ENCODE measurements at places on chromosomes 2 and 18.

GRCh38 chr2:53969968-53970723 is 647 bp downstream of the PSME4 start:
- no peak for DNase-seq

- no peak for DNase-seq
Measured at GRCh38 chr2:67446491-67446911, 49.4 kb downstream of the ETAA1 start.

- no peak for DNase-seq
Measured at GRCh38 chr2:130820279-130820861, 16.3 kb upstream of the ARHGEF4 start.

DNA sequence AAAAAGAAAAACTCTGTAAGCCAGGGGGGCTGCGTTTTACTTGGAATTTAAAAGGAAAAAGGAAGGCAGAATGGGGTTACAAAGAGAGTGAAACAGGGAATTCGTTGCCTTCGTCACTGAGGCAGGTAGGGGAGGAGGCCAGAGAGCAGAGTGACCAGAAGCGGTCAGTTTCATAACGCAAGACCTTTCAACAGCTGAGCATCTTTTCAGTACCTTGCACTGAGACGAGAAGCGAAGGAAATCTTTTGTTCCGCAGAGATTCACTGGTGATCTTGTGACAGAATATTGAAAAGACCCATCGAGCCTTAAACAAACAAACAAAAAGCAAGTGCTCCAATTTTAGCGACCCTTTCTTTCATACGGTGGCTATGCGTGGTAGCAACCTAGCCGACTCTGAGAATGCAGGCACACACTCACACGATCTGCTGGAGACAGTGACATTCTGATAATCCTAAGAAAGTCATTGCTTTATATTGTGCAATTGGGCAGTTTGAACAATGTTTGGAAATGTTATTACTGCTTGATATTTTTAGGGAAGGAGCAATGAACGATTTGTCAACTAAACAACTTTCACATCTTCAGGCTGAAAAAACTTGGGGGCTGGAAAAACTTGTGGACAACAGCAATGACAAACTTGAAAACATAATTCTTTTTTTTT is 93.8 kb upstream of the ODC1 start:
- DNase-seq = no peak

- no peak for DNase-seq
Measured at GRCh38 chr2:221102896-221103688, 469.0 kb downstream of the EPHA4 start.

DNA sequence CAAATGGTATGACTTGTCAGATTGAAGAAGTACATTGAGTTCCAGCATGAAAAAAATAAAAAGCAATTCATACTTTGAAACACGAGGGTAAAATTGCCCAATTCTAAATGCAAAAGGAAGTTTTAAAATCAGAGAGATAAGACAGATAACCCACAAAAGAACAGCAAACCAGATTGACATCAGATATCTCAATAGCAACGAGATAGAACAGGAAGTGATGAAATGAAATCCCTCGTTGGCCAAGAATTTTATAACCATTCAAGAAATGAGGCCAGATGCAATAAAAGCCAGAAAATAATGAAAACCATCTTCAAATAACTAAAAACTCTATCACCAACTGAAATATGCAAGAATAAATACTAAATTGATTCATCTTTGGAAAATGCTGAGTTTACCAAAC is 172.8 kb downstream of the CD226 start:
- no peak for DNase-seq

GRCh38 chr2:97992836-97993825 is 2.6 kb downstream of the TMEM131 start:
- no peak for DNase-seq

GRCh38 chr2:177396703-177397460 is 4.3 kb downstream of the AGPS start:
- no peak for DNase-seq

DNA sequence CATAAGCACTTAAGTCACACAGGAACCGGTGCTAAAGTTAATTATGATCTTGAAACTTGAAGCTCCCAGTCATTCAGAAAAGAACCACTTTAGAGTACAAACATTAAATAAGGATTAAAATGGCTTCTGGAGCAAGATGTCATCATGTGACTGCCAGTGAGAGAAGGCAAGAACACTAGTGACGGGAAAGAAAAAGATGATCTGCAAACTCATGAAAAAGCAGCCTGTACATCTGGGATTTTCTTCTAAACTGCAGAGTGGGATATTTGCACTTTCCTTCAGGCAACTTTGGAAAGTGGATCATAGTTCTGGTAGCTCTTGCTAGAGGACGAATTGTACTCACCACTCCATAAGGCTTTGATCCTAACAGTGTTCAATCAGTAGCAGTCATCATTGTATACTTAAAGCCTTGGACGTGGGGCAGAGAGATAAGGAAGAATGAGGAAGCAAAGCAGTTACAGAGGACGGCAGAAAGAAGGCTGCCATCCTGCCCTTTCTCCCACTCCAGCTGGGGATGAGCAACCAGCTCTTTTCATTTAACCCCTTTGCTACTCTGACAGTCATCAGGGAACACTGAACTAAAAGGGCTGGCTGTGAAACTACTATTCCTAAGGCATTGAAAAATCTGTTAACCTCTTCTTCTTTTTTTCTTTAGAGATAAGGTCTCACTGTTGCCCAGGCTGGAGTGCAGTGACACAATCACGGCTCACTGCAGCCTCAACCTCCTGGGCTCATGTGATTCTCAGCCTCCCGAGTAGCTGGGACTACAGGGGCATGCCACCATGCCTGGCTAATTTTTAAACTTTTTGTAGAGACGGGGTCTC is 18.1 kb downstream of the ABHD3 start:
- no peak for DNase-seq

DNA sequence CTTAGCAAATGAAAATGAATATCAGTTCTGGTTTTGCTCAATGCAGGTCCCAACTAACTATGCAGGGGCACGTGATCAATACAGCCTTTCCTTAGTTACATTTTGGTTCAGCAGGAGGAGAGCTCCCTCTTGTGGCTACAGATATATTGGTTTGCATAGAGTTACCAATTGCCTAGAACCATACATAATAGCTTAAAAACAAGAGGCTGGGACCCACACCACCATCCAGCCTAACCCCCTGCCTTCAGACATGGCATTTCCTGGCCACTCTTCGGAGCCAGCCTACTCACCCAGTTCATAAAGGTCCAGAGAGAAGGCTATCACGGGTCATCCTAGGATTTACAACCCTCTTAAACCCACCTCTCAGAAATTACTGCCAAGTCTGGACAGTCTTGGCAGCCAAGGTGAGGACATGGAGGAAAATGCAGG is 10.5 kb downstream of the CCDC93 start:
- DNase-seq = no peak

- DNase-seq = no peak
Measured at GRCh38 chr2:79447463-79447862, 65.4 kb upstream of the CTNNA2 start.

DNA sequence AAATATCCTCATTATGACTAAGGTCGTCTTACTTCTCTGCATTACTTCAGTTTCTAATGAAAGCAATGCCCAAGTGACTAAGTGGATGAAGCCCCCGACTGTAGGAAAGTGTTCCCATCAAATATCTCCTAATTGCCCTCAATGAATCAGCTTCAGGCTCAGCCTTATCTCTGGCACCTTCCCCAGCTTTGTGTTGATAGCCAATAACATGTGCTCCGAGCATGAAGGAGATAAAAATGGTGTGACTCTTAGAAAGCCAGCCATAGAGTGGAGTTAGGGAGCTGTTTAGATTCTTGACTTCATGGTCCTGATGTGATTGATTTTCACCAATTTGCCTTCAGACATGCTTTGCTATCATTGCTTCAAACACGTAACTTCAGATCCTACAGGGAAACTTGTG is 339.2 kb upstream of the NRP2 start:
- DNase-seq = no peak

GRCh38 chr2:146246736-146247523 is 1597.9 kb upstream of the ACVR2A start:
- no peak for DNase-seq

GRCh38 chr18:2982452-2983269 is 30.3 kb downstream of the LPIN2 start:
- DNase-seq = no peak

- DNase-seq = no peak
Measured at GRCh38 chr2:191255756-191256312, 10.6 kb downstream of the MYO1B start.

GRCh38 chr2:212005085-212005671 is 533.4 kb downstream of the ERBB4 start:
- DNase-seq = no peak

DNA sequence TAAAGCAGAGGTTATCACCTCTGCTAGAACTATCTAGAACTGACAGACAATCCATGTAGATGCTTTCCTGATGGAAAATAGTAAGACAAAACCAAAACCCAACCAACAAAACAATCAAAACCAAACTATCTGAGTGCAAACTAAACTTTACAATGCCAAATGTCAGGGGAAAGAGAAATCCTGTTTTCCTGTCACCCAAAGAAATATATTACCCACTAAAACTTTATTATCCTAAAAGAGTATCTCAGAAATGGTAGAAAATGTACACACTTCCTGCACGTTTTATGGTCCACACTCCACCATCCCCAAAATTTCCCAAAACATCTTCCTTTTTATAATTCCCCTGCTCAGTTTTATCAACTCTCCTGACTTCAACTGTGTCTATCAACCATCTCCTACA is 29.9 kb downstream of the SP3 start:
- no peak for DNase-seq

- DNase-seq = no peak
Measured at GRCh38 chr2:48712151-48712550, 43.4 kb downstream of the LHCGR start.

DNA sequence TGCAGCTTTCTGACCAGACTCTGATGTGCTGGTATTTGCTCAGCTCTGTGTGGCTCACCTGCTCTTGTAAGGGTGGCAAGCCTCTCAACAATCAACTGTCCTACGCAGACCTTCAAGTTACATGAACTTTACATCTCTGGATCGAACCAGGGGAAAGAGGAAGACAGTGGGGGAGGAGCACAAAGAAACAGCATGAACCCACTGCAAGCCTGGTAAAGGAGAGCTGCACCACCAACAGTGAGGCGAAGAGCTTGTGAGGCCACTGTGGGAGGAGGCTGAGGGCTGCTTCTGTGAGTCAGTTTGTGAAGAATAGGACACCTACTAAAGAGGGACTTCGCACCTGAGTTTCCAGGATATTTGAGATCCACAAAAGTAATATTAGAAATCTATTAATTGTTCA is 18.8 kb upstream of the FAM110C start:
- no peak for DNase-seq

GRCh38 chr2:68245672-68246071 is 6.7 kb downstream of the PPP3R1 start:
- DNase-seq = no peak

DNA sequence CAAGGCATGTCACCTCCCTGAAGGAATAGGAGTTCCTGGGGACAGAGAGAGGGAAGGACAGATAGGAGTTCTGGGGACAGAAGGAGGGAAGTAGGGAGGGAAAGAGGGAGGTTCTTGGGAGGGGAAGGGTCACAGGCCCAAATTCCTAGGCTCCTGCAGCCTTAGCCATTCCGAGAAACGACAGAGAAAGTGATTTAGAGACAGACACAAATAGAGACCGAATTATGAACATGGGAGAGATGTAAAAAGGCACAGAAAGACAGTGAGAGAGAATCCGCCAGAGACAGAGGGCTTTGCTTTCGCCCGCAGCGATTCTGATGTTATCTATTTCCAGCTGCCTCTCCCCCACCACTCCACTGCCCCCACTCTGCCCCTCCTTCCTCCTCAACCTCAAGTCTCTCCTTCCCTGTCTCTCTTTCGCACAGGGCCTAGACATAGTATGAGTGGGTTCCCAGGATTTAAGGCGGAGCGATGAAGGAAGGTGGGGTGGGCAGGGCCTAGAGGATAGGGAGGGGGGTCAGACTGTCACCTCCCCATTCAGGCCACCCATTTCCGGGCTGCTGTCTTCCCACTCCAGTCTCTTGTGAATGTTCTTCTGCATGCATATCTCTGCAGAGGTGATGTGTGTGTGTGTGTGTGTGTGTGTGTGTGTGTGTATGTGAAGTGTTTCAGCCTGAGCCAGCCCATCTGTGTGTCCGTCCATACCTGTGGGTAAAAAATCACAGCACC is 3.3 kb upstream of the WNT6 start:
- no peak for DNase-seq

GRCh38 chr18:76679259-76679658 is 143.1 kb upstream of the ZNF236 start:
- no peak for DNase-seq

- DNase-seq = no peak
Measured at GRCh38 chr2:147449323-147449991, 395.4 kb upstream of the ACVR2A start.

DNA sequence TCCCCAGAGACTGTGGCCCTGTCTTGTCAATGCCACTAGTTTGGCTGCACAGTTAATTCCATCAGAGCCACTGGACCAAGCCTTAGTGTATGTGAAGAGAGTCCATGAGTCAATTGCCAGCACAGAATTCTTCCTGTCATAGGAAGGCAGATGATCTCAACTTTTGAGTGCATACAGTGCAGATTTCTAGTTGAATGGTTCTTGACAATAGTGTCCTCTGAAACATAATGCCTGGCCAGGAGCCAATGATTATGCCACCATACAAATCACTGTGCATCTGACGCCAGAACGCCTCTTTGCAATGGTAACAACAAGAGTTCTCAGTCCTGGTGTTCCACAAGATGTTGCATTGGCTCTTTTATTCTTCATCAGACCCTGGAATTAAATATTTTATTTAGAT is 7.1 kb downstream of the NEUROD1 start:
- DNase-seq = no peak

DNA sequence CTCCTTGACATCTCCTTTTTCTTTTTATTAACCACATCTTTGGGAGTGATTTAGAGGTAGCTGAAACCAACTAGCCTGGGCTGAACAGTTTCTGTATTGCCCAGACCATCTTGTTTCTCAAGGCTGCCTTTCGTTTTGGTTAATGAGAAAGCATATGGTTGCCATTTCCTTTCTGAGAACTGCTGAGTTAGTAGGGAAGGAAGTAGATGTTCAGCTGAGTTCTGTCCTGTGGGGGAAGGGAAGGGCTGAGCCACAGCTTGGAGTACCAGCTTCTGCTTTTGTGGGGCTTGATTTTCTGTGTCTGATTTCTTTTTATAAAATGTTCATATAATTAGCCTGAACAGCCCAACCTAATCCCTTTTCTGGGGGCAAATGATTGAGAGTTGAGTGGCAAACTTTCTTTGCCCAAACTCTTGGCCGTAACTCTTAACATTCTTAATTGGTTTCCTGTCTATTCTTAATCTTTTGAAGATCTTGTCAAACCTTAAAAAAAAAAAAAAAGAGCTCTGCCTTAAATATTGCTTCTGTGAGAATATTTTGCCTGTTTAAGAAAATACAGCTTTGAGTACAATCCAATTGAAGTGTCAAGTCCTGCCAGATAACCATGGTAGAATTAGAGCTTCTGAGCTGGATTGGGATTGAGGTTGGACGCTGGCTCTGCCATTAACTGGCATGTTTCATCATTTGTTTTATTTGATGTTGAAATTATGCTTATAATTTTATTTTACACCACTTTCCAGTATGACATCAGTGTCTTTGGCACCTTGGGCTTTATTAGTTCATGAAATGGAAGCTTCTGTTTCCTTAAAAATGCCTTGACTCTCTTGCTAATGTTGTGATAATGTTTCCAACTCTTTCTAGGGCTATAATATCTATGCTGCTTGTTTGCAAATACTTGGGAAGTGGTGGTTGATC is 1.9 kb upstream of the NABP1 start:
- peak; percentile 36 for DNase-seq
